ENCODE measurements at places on chromosomes 7 and 10.

- no peak for DNase-seq
These were observed 45.0 kb downstream of the BICC1 start for GRCh38 chr10:58557714-58558113.

DNA sequence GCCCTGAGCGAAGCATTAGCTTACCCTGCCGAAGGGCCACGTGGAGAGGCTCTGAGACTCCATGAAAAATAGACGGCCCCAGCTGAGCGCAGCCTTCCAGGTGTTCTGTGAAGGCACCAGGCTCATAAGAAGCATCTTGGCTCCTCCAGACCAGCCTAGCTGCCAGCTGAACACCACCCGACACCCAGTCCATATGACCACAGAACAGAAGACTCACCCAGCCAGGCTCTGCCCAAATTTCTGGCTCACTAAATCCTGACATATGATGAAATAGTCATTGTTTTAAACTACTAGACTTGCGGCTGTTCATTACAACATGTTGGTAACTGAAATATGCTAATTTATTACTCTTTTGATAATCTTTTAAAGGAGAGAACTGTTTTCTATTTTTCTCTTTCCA lies 99.5 kb upstream of the ABI1 start:
- DNase-seq: no peak

GRCh38 chr10:3897156-3897555 lies 112.1 kb upstream of the KLF6 start:
- DNase-seq: no peak

GRCh38 chr10:47195274-47195885 lies 104.6 kb upstream of the GDF10 start:
- no peak for DNase-seq

DNA sequence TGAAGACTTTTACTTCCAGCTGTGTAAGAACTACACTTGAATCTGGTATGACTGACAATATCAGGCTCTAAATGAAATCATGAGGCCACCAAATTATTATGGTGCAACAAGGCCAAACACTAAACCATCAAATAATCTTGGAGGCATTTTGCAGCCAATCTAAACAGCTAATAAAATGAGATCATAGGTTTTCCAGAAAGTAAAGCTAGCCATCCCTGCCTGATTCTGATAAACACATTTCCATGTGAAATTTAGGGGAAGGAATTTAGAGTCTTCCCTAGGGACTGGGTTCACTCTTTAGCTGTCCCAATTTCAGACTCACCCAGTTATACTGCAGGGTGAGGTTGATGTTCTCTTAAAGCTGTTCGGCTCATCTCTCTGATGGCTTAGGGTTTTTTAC lies 190.3 kb upstream of the TMEM196 start:
- no peak for DNase-seq

Measured in mesendoderm (in vitro differentiated cells).